ENCODE measurements at places on chromosomes 3 and 15.

- no peak for DNase-seq
Observed at GRCh38 chr3:47901280-47901833, 98.4 kb downstream of the DHX30 start.

DNA sequence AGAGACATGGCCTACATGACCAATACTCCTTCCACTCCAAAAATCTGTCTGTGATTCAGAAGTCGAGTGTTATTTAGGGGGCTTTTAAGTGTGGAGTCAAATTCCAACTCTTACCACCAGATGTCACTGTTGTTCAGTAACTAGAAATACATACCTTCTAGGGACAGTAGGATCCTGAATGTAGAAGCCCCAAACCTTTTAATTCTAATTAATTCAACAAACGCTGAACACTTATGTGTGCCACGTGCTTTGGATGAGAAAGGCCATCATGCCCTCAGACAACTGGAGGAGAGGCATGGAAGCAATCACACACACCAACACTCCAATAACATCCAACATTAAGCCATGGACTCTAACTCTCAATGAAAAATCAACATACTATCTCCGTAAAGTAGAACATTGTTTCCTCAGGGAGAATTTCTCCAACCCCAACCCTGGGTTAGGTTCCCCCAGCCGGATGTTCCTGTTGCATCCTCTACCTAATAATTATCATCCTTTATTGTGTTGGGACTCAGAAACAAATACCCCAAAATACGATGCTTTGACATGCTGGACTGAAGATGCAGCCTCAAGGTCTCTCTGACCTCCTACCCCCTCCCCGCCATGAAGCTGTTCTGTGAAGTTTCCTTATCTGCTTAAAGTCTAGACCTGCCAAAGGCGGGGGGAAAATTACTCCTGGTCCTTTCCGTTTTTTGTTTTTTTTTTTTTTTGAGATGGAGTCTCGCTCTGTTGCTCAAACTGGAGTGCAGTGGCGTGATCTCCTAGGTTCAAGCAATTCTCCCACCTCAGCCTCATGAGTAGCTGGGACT is 8.0 kb upstream of the CCDC13 start:
- peak; percentile 36 for DNase-seq

DNA sequence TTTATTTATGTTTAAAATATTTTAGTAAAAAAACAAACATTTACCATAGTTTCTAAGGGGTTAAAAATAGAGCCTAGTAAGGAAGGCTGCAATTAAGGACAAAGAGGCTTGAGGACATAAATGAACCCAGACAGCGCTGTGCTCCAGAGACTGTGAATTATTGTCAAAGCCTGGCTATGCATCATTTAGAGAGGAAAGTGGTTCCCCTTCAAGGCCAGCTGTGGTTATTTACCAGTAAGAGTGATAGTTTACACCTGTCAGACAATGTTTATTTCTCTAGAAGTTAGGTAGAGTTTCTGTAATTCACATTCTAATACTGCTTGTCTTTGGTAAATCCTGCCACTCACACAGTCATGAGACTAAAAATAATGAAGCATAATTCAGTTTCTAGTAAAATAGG is 32.4 kb upstream of the PIK3R4 start:
- no peak for DNase-seq

- no peak for DNase-seq
Observed at GRCh38 chr3:128550113-128550440, 57.1 kb upstream of the GATA2 start.

DNA sequence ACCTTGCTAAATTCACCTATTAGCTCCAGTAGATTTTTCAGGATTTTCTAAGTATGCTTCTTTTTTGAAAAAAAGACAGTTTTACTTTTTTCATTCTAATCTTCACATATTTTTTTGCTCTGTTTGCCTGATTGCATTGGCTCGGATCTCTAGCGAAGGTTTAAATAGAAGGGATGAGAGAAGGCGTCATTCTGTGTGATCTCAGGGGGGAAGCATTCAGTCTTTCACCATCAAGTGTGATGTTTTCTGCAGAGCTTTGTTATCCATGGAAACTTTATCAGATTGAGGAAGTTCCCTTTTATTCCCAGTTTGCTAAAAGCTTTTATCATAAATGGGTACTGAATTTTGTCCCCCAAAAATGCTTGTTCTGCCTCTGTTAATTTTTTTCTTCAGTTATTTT is 120.3 kb downstream of the LRRK1 start:
- DNase-seq: no peak
